ENCODE measurements at places on chromosomes 3 and 15. TPM values are rescaled to one million over a fixed set of nuclear protein-coding genes. Genes with fewer than 3 reads are reported as not detected.

ATP2B2 gene
- 0.05 TPM for polyA plus RNA-seq

DALRD3 gene
- 99.4 TPM for polyA plus RNA-seq

PAK6 gene
- polyA plus RNA-seq = 0.07 TPM

DNA sequence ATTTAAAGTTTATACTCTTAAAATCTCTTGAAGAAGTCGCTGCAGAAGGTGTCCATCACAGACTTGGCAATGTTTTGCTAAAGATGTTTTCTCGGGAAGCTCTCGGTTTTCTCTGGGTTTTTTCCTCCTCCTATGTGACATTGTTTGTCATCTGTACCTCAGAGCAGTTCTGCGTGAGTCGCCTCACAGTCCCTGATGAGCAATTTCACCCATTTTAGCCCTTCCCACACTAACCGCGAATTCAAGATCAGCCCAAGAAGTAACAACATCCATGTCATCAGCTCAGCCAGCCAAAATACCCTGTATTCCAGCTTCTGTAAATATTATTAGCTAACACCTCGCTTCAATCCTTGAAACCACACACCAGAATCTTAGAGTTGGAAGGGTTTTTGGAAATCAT, 224.3 kb upstream of the SETMAR start:
- H3K4me3 ChIP-seq = no peak overlapping the region
- H3K27ac ChIP-seq = no peak overlapping the region
- H3K27me3 ChIP-seq = no peaks in the 10 kb centered on the region
- H3K4me1 ChIP-seq = no peaks in the 10 kb centered on the region
- no peak for DNase-seq

DNA sequence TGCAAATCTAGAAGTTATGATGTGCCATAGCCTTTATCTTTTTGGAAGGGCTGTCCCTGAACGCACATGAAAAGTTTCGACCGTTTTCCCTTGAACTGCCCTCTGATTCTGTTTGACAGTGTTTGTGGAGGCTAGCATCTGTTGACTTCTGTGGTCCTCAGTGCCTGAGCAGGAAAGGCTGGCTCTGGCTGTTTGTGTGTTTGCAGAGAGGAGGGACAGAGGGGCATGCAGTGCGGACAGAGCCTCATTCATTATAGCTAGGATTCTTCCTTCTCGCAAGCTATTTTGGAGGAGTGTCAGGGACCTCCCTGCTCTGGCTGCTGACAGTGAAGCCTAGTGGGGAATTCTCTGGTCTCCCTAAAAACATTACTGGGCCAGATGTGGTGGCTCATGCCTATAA, 64.5 kb downstream of the CDAN1 start:
- H3K4me3 ChIP-seq = no peak overlapping the region
- H3K27me3 ChIP-seq = no peaks in the 10 kb centered on the region
- peaks cover 13% of the 10 kb centered on the region for H3K36me3 ChIP-seq
- no peak for DNase-seq
- no peak overlapping the region for H3K27ac ChIP-seq

Data from SK-N-SH (cell line).